ENCODE measurements at places on chromosomes 16 and 17.

GRCh38 chr17:60645918-60646523 is 31.6 kb upstream of the BCAS3 start:
- DNase-seq: no peak

GRCh38 chr17:82963104-82963950 is 116.1 kb upstream of the METRNL start:
- DNase-seq: peak; percentile 45

DNA sequence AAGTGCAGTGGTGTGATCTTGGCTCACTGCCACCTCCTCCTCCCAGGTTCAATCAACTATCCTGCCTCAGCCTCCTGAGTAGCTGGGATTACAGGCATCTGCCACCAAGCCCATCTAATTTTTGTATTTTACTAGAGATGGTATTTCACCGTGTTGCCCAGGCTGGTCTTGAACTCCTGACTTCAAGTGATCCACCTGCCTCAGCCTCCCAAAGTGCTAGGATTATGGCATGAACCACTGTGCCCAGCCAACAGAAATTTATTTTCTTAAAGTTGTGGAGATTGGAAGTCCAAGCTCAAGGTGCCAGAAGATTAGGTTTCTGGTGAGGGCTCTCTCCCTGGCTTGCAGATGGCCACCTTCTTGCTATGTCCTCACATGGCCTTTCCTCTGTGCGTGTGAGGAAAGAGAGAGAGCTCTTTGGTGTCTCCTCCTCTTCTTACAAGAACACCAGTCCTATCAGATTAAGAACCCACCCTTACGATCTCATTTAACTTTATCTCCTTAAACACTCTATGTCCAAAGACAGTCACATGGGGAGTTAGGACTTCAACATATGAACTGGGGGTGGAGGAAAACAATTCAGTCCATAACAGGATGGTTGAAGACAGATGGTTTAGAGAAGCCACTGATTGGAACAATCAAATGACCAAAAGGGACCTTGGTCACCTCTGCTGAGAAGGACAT is 31.8 kb downstream of the C16orf82 start:
- no peak for DNase-seq

GRCh38 chr17:55426851-55427586 is 5.4 kb upstream of the MMD start:
- DNase-seq: no peak

DNA sequence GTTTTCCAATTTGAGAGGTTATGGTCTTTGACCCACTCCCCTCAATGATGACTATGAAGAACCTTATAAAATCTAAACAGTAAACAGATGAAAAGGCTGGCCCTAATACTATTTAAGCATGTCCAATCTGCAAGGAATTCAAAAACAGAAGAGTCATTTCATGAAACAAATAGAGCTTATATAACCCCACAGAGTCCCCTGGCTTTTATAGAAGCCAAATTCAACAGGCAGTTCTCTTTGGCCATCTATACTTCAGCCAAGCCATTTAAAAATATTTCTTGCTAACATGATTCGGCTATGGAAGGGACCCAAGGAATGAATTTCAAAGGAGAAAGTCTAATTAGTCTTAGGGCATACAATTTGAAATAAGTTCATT is 43.4 kb downstream of the SPOP start:
- DNase-seq: no peak

DNA sequence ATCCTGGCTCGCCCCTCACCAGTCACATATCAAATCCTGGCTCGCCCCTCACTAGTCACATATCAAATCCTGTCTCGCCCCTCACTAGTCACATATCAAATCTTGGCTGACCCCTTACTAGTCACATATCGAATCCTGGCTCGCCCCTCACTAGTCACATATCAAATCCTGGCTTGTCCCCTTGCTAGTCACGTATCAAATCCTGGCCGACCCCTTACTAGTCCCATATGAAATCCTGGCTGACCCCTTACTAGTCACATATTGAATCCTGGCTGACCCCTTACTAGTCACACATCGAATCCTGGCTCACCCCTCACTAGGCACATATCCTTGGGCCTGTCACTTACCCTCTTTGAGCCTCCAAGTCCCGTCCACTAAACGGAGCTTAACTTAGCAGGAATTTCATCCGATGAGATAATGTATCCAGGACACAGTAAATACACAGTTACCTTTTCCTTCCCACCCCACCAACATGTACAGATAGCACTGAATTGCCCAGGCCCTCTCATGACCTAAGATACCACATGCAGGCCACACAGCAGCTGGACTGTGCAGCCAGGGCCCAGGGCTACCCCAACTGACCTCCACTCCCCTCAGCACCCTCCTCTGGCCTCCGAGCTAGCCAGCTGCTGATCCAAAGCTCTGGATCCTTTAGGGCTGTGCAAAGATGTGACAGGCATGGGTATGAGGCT is 157.8 kb upstream of the RPH3AL start:
- no peak for DNase-seq

- DNase-seq: no peak
These were observed 77.5 kb downstream of the CYTH1 start for GRCh38 chr17:78704594-78704993.

DNA sequence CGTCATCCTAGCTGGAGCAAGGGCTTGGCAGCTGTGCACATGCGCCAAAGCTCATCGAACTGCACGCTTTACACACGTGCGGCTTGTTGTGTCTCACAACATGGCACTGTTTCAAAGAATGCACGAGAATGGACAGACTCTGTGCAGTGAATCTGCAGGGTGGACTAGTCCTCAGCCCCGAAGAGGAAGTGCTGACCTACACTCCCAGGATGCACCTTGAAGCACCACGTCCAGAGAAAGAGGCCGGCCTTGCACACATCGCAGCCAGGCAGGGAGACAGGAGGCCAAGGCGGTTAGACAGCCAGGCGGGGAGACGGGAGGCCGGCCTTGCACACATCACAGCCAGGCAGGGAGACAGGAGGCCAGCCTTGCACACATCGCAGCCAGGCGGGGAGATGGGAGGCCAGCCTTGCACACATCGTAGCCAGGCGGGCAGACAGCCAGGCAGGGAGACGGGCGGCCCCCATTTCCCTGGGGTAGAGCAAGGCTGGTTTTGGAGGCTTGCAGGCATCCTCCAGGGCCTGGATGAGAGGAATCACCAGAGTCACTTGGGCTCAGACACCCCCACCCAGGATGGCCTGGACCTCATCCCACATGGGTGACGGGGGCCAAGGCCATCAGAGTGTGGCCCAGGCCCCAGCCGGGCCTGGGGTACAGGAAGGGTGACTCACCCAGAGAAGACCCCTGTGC is 9.0 kb upstream of the CACNA1H start:
- no peak for DNase-seq

Data from stimulated activated CD4-positive, alpha-beta T cell treated with anti-CD3 and anti-CD28 coated beads, Interleukin-2, amount 100 ng/mL, for 24 hours (primary cell).